Nephron progenitor cell (in vitro differentiated cells): ENCODE measurements at places on chromosomes 2 and 18.

- peak; percentile 18 for DNase-seq
These were observed 6.4 kb downstream of the MYT1L start for GRCh38 chr2:2324565-2325101.

- no peak for DNase-seq
These were observed 6.0 kb downstream of the DDX18 start for GRCh38 chr2:117820444-117820843.

DNA sequence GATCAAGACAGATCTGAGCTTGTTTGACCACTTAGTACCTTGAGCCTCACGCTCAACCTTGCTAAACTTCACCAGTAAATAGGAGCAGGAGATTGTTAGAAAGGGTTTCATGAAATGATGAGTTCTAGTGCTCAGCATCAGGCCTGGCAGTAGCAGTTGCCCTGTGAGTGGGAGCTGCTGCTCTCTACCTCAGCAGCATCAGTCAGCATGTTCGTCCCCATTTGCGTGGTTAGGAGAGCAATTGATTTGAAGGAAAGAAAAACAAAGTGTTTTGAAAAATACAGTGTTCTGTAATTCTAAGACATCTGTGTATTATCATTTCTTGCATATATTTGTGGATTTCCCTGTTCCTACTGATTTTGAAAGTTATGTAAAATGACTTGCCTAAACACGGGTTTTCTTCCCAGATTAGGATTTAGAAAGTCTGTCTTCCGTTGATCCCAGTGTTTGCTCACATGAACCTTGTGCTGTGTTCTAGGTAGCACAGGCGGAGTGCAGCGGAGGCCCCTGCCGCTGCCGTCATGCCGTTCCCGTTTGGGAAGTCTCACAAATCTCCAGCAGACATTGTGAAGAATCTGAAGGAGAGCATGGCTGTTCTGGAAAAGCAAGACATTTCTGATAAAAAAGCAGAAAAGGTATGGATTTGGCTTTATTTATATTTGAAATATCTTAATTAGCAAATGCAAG is 47.0 kb downstream of the CAB39 start:
- DNase-seq, result no peak

DNA sequence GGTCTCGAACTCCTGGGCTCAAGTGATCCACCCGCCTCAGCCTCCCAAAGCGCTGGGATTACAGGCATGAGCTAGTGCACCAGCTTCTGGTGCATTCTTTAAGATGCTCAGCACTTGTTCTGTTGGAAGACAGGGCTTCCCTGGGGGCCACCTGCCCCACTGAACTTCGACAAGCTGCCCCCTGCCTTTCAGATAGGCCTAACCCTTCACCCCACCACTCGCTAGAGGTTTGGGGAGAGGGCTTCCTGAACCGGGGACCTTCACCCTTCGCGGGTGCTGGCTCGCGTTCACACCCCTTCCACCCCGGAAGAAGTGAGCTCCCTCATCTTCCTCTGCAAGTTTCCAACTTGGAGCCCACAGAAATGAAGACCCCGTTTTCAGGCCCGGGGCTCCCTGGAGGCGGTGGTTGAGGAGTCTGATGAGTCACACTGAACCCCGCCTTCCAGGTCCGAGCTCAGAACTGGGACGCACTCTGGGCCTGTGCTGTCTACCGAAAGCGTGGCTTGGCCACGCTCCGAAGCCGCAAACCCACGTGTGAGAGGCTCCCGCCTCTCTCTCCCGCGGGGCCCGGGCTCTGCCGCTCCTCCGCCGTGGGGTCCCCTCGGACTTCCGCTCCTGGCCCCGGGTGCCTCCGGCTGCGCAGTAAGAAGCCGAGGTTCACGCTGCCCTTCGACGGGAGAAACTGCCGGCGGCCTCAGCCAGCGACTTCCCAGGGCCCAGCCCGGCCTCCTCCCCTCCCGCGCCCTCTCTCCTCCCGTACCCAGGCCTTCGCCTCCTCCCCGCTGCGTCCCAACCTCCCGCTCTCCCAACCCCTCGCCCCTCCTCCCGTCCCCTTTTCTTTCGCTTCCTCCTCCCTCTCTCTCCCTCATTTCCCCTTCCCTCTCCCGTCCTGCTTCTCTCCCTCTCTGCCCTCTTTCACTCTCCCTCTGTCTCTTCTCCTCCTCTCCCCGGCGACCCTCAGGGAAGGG is 47.5 kb upstream of the SP3 start:
- peak; percentile 52 for DNase-seq

- DNase-seq, result no peak
These were observed 42.2 kb upstream of the EPG5 start for GRCh38 chr18:46009125-46009840.

- DNase-seq, result no peak
These were observed 265.0 kb upstream of the TRIB2 start for GRCh38 chr2:12451726-12452125.

GRCh38 chr2:107337209-107337898 is 451.4 kb upstream of the ST6GAL2 start:
- DNase-seq, result no peak

GRCh38 chr2:86372641-86373502 is 35.4 kb upstream of the REEP1 start:
- peak; percentile 44 for DNase-seq

DNA sequence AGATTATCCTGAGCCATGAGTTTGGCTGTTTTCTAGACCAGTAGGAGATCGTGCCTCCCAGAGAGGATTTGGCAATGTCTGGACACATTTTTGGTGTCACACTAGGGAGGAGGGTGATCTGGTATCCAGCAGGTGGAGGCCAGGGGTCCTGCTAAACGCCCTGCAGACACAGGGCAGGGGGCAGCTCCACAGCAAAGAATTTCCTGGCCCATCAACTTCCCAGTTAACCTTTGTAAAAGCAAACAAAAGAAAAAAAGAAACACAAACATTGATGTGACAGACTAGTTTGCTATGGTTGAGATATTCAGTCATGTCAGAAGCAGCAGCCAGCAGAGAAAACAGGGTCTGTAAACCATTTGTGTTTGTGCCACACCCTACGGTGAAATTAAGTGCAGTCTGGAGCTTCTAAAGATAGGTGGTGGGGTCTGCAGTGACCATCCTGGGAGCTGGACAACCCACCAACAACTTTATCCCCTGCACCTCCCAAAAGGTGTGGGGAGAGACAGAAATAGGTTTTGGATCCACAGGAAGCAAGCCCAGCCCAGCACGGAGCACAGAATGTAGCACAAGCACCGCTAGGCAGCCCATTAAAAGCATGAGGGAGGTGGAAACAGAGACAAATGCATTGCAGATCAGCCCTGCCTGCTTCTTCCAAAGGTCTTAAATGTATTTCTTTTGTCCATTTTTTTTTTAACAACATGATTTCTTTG is 232.5 kb downstream of the MYT1L start:
- no peak for DNase-seq

GRCh38 chr2:178155524-178155923 is 38.8 kb upstream of the OSBPL6 start:
- no peak for DNase-seq

GRCh38 chr2:36965206-36965605 is 1.1 kb downstream of the STRN start:
- no peak for DNase-seq

DNA sequence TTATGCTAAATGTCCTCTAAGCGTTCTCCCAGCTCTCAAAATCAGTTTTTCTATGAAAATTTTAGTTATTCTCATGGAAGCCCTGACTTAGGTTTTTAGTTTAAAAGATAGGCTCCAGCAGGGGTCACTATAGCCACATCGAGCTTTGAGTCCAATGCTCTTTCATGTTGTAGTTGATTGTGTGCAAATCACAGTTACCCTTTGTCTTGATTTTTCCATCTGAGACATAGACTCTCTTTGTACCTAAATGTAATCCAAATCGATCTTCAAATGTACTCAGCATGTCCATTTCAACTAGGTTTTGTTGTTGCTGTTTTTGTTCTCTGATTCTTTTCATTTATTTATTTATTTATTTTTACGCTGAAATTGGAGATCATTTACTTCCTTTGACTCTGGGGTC is 26.4 kb upstream of the MSTN start:
- peak; percentile 46 for DNase-seq

DNA sequence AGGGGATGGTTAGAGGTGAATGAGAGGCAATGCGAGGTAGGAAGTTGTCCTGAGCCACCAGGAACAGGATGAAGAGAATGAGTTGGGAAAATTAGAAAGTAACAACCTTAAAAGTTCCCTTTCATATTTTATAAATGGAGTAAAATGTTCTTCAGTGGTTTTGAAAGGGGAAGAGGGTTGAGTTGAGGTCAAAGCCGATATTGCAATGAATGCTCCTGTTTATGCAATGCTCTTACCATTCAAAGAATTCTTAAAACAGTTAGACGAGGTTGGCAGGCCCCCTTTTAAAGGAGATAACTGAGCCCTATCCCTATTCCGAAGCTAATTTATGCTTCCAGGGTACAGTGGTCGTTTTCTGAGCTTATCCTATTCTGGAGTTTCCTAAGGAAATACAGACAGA is 2110.3 kb upstream of the CELF4 start:
- no peak for DNase-seq

GRCh38 chr2:78417355-78417754 is 608.1 kb upstream of the REG3G start:
- DNase-seq, result no peak

DNA sequence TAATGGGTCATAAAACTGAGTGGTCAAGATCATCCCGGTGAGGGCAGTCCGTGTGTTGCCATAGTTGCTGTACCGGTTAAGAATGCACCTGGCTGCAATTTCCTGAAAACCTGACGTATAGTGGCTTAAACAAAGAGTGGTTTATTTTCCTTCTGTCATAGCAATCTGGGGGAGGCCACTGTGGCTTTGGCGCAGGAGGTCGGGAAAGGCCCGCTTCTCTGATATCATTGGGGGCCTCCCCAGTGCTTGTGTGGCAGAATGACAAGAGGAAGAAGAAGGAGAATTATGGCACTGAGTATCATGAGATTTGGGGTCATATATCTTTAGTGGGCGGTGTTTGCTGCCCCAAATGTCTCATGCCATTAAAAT is 4.4 kb downstream of the C2orf92 start:
- DNase-seq, result no peak

DNA sequence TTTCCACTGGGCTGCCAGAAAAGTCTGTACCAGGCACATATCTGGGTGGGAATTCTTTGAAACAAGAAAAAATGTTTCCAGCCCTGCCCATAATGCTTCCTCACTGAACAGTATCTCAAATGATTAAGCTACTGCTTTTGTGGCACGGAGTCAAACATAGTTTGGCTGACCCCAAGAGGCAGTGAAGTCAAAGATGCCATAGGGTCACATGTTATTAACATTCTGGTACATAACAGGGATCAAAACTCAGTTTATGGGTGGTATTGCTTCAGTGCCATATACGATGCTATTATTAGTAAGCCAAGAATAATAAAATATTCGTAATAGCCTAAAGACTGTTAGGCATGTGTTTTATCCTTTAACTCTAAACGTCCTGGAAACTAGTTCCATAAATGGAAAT is 112.4 kb downstream of the FEZ2 start:
- DNase-seq, result no peak

- DNase-seq, result peak; percentile 77
These were observed 45.5 kb downstream of the DDX1 start for GRCh38 chr2:15636972-15637785.

- no peak for DNase-seq
These were observed 598.4 kb downstream of the FBXO15 start for GRCh38 chr18:73549236-73549635.

GRCh38 chr18:64717026-64717425 is 568.1 kb upstream of the LINC00305 start:
- DNase-seq, result no peak

DNA sequence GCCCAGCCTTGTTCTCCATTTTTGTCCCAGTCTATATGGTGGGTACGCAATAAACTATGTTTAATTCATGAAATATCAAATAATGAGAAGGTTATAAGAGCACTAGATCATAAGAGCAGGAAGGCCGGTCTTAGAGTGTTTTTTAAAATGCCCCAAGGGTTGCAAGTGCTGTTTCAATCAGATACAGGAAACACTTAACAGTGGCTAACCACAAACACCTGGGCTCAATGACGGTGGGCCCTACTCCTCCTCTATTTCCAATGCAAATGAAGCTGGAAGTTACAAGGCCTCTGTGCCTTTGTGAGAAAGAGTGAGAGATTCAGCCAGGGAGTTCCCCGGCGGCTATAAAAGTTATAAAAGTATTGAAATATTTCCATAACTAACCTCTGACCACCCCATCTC is 18.9 kb upstream of the WDR33 start:
- DNase-seq, result no peak
